ENCODE measurements at places on chromosomes 4 and X.

DNA sequence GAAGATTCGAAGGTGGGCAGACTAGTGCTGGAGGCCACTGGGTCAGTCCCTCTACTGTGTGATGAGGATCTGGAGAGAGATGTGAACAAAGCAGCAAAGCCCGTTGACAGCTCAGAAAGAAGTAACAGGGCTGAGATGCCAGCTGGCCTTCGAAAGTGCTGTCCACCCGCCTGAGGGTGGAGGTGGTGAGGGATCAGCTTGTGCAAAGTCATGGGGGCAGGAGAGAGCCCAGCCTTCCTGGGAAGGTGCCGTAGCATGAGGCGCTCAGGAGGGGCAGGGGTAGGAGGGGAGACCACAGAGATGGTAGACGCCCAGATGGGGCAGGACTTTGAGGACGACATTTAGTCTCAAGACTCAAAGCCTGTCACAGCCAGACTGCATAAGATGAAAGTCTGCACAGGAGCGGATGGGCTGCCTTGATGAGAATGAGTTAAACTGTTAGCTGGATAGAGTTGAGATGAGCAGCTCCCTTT, 19.7 kb downstream of the TBC1D14 start:
- DNase-seq = no peak

- no peak for DNase-seq
Measured at GRCh38 chr4:55498051-55498450, 48.7 kb downstream of the CLOCK start.

- no peak for DNase-seq
Measured at GRCh38 chr4:159029481-159029880, 73.4 kb upstream of the RAPGEF2 start.

DNA sequence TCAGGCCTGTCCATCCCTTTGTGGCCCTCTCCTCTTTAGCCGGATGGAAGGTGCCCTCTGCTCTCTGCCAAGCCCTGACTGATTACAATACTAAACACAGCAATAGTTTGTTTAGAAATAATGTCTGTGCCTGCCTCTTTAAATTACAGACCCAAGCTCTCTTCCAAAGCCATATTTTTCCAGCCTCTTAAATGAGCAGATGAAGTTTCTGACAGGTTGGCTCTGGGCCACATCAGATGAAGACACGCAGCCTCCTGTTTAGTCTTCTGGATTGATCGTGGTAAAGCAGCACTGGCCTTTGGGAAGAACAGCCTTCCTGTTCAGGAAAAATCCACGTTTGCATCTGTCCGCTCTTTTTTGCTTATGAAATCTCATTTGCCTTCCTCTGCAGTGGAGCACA, 133.6 kb downstream of the CPE start:
- no peak for DNase-seq

DNA sequence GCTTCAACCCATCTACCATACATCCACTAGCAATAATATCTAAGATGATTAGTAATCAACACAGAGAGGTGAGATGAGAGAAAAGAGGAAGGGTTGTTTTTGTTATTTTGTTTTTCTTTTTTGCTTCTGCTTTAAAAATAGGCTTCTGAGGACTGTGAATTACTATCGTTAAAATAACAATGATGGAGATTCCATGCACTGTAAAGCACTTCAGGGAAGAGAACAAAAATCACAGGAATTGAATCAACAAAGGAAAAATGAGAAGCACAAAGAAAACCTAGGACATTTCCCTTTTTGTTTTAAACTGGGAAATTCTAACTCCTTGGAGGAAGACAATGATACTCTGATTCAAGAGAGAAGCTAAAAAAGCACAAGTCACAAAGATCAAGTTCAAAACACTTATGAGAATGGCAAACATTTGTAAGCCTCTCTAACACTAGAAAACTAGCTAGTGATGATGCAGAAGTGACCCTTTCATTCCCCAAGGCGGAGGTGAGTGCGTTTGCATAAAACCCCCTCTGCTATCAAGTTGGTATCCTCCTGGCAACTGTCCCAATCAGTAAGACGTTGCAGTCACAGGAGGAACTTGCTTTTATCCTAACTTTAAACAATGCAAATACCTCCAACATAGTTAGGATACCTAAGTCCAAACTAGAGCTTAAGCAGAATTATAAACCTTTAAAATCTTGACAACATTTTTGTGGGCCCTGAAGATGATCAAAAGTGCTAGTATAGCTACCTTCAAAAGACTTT, 308.5 kb downstream of the CAMK2D start:
- DNase-seq = no peak

- no peak for DNase-seq
Measured at GRCh38 chr4:11436673-11437072, 8.0 kb upstream of the HS3ST1 start.

DNA sequence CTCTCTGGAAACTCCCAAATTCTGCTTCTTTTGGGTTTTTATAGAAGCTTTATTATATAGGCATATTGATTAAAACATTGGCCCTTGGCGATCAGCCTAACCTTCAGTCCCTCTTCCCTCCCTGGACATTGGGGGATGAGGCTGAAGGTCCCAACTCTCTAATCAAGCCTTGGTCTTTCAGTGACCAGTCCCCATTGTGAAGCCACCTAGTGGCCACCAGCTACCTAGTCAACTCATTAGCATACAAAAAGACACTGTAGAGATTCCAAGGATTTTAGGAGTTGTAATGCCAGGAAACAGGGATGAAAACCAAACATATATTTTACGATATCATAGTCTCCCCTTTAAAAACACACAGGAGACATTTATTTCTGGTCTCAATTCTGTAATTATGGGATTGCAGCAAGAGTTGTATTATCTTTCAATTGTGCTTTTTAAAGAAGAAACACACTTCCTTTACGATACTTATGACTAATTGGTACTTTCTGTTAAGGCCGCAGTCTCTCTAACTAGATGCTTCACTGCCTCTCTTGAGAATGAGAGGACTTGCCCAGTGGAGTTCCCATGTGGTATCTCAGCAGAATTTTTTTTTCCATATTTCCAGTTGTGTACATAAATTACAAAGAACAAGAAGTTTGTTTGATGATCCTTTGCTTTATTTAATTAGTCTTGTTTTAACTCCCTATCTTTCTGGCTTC, 58.2 kb downstream of the WDR17 start:
- no peak for DNase-seq

DNA sequence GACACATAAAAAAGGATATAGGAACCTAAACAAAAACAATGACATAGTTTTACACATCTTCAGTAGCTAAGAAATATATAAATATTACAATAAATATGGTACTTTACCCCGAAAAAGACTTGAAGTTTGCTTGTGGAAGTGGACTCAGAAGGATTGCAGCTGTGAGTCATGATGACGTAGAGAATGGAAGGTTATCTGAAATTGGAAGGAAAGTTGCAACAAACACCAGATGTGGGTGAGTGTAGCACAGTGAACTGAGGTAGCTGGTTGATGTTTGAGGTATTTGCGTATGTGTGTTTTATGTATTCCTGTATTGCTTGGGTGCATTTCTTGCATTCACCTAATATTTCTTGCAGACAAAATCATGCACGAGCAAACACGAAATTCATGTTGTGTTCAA, 113.0 kb downstream of the ARX start:
- no peak for DNase-seq

GRCh38 chr4:144304025-144304424, 163.5 kb upstream of the GYPA start:
- no peak for DNase-seq

DNA sequence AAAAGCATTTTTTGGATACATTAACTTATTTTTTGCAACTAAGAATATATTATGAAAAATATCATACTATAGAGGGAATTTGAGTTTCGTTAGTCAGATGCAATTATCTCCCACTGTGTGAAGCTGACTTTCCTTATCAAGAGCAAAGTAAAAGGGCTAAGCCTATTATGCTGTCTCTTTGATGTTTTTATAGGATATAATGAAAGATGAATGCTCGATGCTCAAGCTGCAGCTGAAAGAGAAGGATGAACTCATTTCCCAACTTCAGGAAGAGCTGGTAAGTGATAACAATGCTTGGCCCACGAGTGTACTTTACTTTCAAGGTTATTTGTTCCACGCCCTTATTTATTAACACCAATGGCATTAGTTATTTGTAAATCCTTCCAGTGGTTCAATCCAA, 688.4 kb downstream of the CCSER1 start:
- DNase-seq = no peak

GRCh38 chr4:148780426-148781005, 338.3 kb upstream of the NR3C2 start:
- no peak for DNase-seq

- no peak for DNase-seq
Measured at GRCh38 chr4:46270986-46271596, 118.8 kb downstream of the GABRA2 start.

- DNase-seq = peak; percentile 69
Measured at GRCh38 chrX:104922206-104922621, 298.3 kb downstream of the TEX13A start.

DNA sequence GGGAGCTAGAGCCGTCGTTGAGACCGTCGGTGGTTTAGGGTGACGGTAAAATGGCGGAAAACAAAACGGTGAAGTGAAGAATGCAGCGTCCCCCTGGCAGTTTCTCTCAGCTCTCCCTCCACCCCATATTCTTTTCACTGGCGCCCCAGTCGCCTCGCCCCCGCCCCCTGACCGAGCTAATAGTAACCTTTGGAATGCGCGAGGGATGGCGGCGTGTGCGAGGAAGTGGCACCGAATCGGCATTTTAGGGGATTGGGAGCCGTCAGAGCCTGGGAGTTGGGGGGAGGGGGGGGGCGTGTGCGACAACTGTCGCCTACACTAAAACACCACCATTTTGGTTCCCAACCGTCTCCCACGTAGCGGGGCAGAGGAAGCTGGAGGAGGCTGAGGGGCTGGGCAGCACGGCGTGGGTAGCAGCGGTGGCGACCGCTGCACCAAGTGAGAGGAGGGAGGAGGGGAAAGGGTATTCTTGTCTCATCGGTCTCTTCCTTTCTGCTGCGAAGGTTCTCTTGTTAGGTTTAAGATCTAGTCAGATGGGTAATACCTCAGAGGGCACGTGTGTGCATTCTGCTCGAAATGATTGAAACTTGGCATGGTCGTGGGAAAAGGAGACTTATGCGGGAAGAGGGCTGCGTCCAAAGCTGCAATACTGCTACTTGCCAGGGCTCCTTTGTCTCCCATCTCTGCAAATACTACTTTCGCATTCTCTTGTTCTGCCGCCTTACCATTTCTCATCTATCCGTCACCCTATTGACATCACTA, 840 bp downstream of the ZNF711 start:
- DNase-seq = peak; percentile 4

DNA sequence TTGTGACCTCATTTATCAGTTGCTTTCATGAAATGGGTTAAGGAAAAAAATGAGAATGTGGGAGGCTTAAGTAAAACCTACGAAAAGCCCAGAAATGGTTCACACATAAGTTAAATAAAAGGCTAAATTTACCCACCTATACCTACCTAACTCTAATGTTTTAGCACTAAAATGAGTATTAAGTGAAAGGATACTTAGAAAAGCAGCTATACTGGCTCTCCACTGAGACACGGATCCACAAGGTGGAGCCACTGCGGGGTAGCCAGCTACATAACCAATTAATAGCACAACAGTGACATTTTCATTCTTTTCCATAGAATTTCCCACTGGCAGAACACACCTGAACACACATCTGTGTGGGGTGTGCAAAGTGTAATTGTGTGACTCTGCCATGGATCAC, 101.9 kb downstream of the MAML3 start:
- peak; percentile 24 for DNase-seq
